ENCODE measurements at places on chromosomes 5 and 9.

DNA sequence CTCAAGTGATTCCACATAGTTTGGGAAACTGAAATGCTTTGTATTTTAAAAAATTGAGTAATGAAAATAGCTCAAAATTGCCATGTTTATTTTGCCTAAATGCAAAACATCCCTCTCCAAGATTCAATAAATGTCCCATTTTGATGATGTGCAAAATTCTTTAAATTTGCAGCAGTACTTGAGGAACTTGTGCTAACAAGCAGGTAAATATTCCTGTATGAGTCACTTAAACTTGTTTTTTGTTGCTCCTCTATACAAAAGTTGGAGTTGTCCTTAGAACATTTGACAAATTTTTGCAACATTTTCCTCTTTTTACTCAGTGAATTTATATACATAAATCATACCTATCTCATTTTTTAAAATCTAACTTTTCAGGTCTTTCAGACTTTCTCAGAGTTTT is 280.2 kb downstream of the CDH12 start:
- no peak for DNase-seq
- no peak overlapping the region for H3K4me3 ChIP-seq
- no peaks in the 10 kb centered on the region for H3K27me3 ChIP-seq
- no peaks in the 10 kb centered on the region for H3K36me3 ChIP-seq
- H3K4me1 ChIP-seq, result no peaks in the 10 kb centered on the region

- no peaks in the 10 kb centered on the region for H3K36me3 ChIP-seq
- peaks cover 18% of the 10 kb centered on the region for H3K27me3 ChIP-seq
- no peak overlapping the region for H3K4me3 ChIP-seq
- DNase-seq, result no peak
- no peaks in the 10 kb centered on the region for H3K4me1 ChIP-seq
Observed at GRCh38 chr9:130453487-130453886, 8.7 kb downstream of the ASS1 start.

- no peak for DNase-seq
- H3K27ac ChIP-seq, result no peak overlapping the region
- H3K4me3 ChIP-seq, result no peak overlapping the region
Observed at GRCh38 chr5:52987711-52988331, 1.3 kb upstream of the ITGA2 start.

DNA sequence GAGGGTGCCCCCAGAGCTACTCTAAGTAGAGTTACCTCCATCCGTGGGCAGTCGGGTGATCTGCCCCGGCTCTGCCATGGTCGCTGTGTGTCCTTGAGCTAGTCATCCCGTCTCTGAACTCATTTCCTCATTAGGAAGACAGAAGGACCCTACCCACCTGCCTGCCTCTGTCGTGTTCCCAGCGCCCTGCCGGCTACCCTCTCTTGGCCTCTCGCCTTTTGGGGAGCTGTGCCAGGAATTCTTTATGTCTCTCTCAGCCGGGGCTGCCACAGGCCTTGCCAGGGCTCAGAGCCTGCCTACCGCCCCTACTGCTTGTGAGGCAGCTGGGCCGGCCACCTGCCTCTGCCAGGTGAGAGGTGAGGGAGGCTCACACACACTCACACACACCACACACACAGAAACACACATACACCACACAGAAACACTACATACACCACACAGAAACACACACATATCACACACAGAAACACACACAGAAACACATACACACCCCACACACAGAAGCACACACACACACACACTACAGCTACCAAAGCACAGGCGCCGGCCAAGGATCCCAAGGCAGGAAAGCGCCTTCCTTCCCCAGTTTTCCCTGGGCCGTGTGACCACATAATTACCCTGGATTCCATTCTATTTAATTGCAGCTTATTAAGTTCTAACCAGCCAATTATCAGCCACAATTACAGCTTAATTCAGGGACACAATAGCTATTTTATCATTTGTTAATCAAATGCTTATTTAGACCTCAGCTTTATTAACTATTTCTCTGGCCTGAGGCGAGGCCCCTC is 41.7 kb downstream of the UNC5A start:
- H3K4me3 ChIP-seq, result no peak overlapping the region
- no peak overlapping the region for H3K27ac ChIP-seq
- H3K4me1 ChIP-seq, result no peaks in the 10 kb centered on the region

GRCh38 chr9:97629156-97629555 is 4.0 kb downstream of the TSTD2 start:
- H3K4me1 ChIP-seq, result peaks cover 16% of the 10 kb centered on the region
- no peaks in the 10 kb centered on the region for H3K27me3 ChIP-seq
- H3K27ac ChIP-seq, result no peak overlapping the region

All from activated B cell treated with CpG ODN at 0.5 μM for 24 hours (primary cell).